GM23338 (cell line): ENCODE measurements at places on chromosomes 4 and X. TPM values are rescaled to one million over a fixed set of nuclear protein-coding genes. Genes with fewer than 3 reads are reported as not detected.

GRCh38 chr4:47646372-47646771 is 161.3 kb downstream of the ATP10D start:
- H3K27ac ChIP-seq: no peak overlapping the region
- no peaks in the 10 kb centered on the region for H3K36me3 ChIP-seq
- no peaks in the 10 kb centered on the region for H3K27me3 ChIP-seq
- no peak for DNase-seq

GRCh38 chrX:130770615-130771014 is 132.4 kb downstream of the ENOX2 start:
- no peak overlapping the region for H3K4me3 ChIP-seq
- H3K4me1 ChIP-seq: no peaks in the 10 kb centered on the region; the same call in 1 of the 2 replicates
- H3K36me3 ChIP-seq: no peaks in the 10 kb centered on the region
- no peak overlapping the region for H3K27ac ChIP-seq

DNA sequence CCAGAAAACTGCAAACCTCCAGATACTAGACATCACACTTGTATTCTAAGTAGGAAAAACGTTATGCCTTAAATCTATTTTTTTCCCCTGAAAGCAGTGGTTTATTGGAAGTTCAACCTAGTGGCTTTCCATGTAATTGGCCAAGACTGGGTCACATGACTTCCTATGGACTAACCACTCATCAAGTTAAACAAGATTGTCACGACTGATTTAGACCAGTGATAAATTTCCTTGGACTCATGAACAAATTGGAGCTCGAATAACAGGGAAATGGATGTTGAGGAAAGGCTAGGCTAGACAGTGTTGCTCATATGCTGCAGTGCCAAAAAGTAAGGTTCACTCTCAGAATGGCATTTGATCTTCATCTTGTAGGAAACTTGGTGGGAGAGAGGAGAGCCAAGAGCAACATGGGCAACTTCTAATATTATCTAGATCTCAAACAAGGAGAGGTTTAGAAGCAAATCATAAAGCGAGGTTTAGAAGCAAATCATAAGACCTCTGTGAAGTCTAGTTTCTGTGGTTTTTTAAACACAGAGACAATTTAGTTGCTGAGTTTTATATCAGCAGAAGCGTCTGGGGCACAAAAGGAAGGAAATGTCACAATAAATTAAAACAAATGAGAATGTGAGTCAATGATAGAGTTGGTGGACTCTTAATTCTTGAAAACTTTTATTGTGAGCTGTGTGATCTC is 165.6 kb upstream of the BOD1L1 start:
- no peak for DNase-seq
- no peaks in the 10 kb centered on the region for H3K4me1 ChIP-seq
- H3K4me3 ChIP-seq: no peak overlapping the region
- no peaks in the 10 kb centered on the region for H3K27me3 ChIP-seq
- H3K36me3 ChIP-seq: no peaks in the 10 kb centered on the region

- H3K36me3 ChIP-seq: no peaks in the 10 kb centered on the region
- H3K27me3 ChIP-seq: no peaks in the 10 kb centered on the region
Measured at GRCh38 chr4:10045481-10045880, 24.2 kb upstream of the SLC2A9 start.

GRCh38 chr4:21290562-21290961 is 590.3 kb downstream of the PACRGL start:
- H3K27me3 ChIP-seq: no peaks in the 10 kb centered on the region
- H3K27ac ChIP-seq: no peak overlapping the region
- no peak overlapping the region for H3K4me3 ChIP-seq
- H3K4me1 ChIP-seq: no peaks in the 10 kb centered on the region
- H3K36me3 ChIP-seq: no peaks in the 10 kb centered on the region

- H3K36me3 ChIP-seq: no peaks in the 10 kb centered on the region
- no peak overlapping the region for H3K27ac ChIP-seq
- no peak for DNase-seq
- H3K4me1 ChIP-seq: no peaks in the 10 kb centered on the region
- no peaks in the 10 kb centered on the region for H3K27me3 ChIP-seq
Measured at GRCh38 chr4:27023366-27023765, 162.7 kb downstream of the STIM2 start.

DNA sequence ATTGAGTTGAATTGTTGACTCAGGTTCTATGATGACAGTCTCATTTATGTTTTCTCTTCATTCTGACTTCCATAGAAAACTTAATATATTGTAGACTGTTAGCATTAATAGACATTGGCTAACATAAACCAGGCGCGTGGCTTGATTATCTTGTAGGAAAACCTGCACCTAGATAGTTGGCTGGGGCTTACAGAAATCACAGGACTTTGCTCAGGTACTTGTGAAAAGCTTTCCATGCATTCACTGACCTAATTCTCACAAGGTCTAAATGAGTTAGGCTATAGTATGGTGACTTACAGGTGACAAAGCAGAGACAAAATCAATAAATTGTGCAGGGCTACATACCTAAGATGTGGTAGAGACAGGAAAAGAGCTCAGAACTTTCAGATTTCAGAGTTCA is 212.8 kb downstream of the GPAT3 start:
- H3K27me3 ChIP-seq: no peaks in the 10 kb centered on the region
- H3K4me3 ChIP-seq: no peak overlapping the region
- no peaks in the 10 kb centered on the region for H3K4me1 ChIP-seq
- H3K36me3 ChIP-seq: no peaks in the 10 kb centered on the region
- no peak overlapping the region for H3K27ac ChIP-seq

- H3K4me3 ChIP-seq: no peak overlapping the region
- no peaks in the 10 kb centered on the region for H3K4me1 ChIP-seq
- H3K27me3 ChIP-seq: no peaks in the 10 kb centered on the region
- no peaks in the 10 kb centered on the region for H3K36me3 ChIP-seq
Measured at GRCh38 chrX:102959471-102959870, 22.4 kb downstream of the RAB40AL start.

- no peak overlapping the region for H3K27ac ChIP-seq
- no peaks in the 10 kb centered on the region for H3K4me1 ChIP-seq
- no peaks in the 10 kb centered on the region for H3K36me3 ChIP-seq
- DNase-seq: peak; percentile 9
- no peak overlapping the region for H3K4me3 ChIP-seq
Measured at GRCh38 chr4:33255094-33255493, 2534.9 kb downstream of the PCDH7 start.

- no peaks in the 10 kb centered on the region; the same call in 1 of the 2 replicates for H3K36me3 ChIP-seq
- no peak overlapping the region for H3K27ac ChIP-seq
- no peak for DNase-seq
- no peaks in the 10 kb centered on the region for H3K27me3 ChIP-seq
- no peak overlapping the region for H3K4me3 ChIP-seq
Measured at GRCh38 chr4:158112611-158113010, 60.2 kb downstream of the GASK1B start.

- no peak overlapping the region for H3K4me3 ChIP-seq
- no peaks in the 10 kb centered on the region for H3K4me1 ChIP-seq
- DNase-seq: no peak
- H3K27me3 ChIP-seq: no peaks in the 10 kb centered on the region
- H3K27ac ChIP-seq: no peak overlapping the region
Measured at GRCh38 chr4:79121223-79121622, 182.0 kb upstream of the PAQR3 start.

GRCh38 chr4:151561551-151562256 is 152.7 kb downstream of the FHIP1A start:
- no peaks in the 10 kb centered on the region for H3K27me3 ChIP-seq
- no peak for DNase-seq
- no peak overlapping the region for H3K27ac ChIP-seq
- no peak overlapping the region for H3K4me3 ChIP-seq

DNA sequence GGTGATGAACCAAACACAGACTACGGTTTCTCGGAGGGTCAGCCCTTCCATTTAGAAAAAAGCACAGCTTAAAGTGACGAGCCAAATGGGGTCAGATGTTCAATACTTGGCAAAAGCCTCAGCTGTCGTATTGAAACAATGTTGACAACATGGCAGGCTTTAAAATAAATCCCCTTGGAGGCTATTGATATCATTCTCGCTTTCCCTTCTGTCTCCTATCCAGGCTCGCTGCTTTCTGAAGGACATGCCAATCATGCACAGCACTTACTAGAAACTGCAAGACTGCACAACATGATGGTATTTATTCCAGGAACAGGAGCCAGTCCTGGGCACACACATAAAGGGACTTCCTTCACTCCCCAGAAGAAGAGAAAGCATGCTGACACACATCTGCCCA is 137.9 kb downstream of the SLC7A11 start:
- no peaks in the 10 kb centered on the region for H3K27me3 ChIP-seq
- peaks cover 13% of the 10 kb centered on the region for H3K4me1 ChIP-seq
- H3K4me3 ChIP-seq: no peak overlapping the region
- DNase-seq: no peak
- no peaks in the 10 kb centered on the region for H3K36me3 ChIP-seq

DNA sequence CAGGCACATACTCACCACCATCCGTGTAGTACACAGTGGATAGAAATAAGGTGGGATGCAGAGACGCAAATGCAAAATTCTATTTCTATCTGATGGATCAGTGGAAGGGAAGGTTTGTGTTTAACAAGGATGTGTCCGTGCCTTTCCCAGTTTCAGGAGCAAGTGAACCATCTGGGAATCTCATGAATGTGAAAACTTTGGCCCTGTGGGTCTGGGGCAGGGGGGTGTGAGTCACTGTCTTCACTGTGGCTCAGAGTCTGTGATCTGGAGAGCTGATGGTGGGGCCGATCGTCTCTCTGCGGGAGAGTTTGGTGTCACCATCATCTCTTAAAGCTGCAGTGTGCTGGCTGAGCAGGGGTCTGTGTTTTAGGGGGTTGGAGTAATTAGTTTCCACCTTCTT is 179.3 kb upstream of the STS start:
- H3K27me3 ChIP-seq: no peaks in the 10 kb centered on the region
- H3K4me1 ChIP-seq: no peaks in the 10 kb centered on the region
- no peak for DNase-seq
- H3K27ac ChIP-seq: no peak overlapping the region

- H3K4me1 ChIP-seq: peaks cover 75% of the 10 kb centered on the region
- H3K27me3 ChIP-seq: no peaks in the 10 kb centered on the region
- DNase-seq: no peak
- H3K4me3 ChIP-seq: no peak overlapping the region
- no peaks in the 10 kb centered on the region for H3K36me3 ChIP-seq
Measured at GRCh38 chr4:184451726-184452125, 22.6 kb downstream of the IRF2 start.

GRCh38 chr4:168743131-168743530 is 246.3 kb downstream of the PALLD start:
- no peaks in the 10 kb centered on the region; the same call in 1 of the 2 replicates for H3K4me1 ChIP-seq
- H3K27me3 ChIP-seq: no peaks in the 10 kb centered on the region

DNA sequence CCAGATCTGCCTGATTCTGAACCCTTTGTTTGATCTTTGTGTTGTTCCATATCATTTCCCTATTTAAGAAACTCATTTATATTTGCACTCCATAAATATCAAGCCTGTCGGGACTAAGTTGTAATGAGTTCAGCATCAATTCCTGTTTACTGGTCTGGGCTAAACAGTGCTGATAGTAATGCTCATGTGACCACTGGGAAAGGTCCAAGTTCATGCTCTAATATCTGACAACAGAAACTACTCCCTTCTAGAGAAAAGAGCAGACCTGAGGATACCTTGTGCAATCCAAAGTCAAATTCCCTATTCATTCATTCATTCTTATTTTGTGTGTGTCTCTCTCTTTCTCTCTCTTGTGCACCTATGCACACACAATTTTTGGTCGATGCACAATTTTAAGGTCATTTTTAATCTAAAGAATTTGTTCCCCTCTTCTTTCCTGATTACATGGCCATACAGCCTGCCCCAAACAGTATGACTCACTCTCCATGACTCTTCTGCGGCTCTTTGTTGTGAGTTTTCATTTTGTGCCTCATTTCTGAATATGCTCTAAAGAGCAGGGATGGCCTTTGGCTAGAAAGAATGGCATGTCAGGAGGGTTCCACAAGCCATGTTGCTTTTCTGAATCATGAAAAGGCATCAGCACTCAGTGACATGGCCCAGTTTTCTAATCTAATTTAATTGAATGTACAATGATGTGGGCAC is 664.3 kb downstream of the RPA4 start:
- H3K4me3 ChIP-seq: no peak overlapping the region
- H3K27ac ChIP-seq: no peak overlapping the region
- no peaks in the 10 kb centered on the region for H3K27me3 ChIP-seq
- DNase-seq: no peak
- H3K4me1 ChIP-seq: no peaks in the 10 kb centered on the region
- no peaks in the 10 kb centered on the region for H3K36me3 ChIP-seq

DNA sequence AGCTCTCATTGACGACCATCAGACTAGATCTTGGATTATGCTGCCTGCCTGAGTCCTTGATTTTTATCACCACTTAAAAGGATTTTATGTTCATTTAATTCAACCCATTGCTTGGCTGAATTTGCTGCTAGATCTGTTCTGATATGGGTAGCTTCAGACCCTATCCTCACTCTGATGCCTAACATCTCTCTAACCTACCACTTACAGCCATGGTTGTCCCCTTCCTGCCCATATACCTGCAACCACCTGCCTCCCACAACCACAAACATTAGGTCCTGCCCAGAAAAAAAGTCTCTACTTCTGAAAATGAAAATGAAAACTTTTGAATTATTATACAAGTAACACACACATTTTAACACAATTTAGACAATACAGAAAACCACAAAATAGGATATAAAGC is 310.8 kb downstream of the HNRNPD start:
- no peaks in the 10 kb centered on the region for H3K36me3 ChIP-seq
- no peak overlapping the region for H3K4me3 ChIP-seq
- no peaks in the 10 kb centered on the region for H3K27me3 ChIP-seq
- no peak for DNase-seq
- H3K27ac ChIP-seq: no peak overlapping the region
- H3K4me1 ChIP-seq: no peaks in the 10 kb centered on the region

DNA sequence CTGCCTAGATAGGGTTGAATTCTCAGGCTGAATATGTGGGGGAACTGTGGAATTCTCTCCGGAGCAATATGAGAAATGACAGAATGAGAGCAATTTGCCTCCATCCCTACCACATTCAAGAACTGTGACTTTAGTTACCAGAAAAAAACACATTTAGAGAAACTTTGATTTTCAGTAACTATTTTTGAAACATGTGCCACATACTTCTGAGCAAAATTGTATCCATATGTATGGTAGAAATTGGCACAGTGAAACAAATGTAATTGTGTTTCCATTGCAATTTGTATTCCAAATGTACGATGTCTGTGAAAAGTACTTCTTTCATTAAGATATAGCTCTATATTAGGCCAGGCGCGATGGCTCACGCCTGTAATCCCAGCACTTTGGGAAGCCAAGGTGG is 5.5 kb upstream of the KLHL8 start:
- no peak overlapping the region for H3K4me3 ChIP-seq
- H3K36me3 ChIP-seq: no peaks in the 10 kb centered on the region
- no peak overlapping the region for H3K27ac ChIP-seq
- no peaks in the 10 kb centered on the region for H3K4me1 ChIP-seq
- DNase-seq: no peak

Gene ZBED1
- total RNA-seq: 43.8 and 45.0 TPM in 2 replicates

Gene C1QTNF7
- not detected in 2 replicates for total RNA-seq

Gene TREX2
- 1.7 and 4.6 TPM in 2 replicates for total RNA-seq

Gene FREM3
- 0.07 and 0.08 TPM in 2 replicates for total RNA-seq

Gene RTL9
- 0.19 and 0.31 TPM in 2 replicates for total RNA-seq

Gene SLC25A31
- total RNA-seq: not detected in 2 replicates

Gene ZNF141
- total RNA-seq: 54.6 and 58.1 TPM in 2 replicates

Gene USP17L13
- total RNA-seq: not detected in 2 replicates

Gene CXorf58
- total RNA-seq: 0.56 TPM in 1 of 2 replicates, not detected in the other

Gene PNCK
- 5.4 and 11.9 TPM in 2 replicates for total RNA-seq

Gene GAB3
- 0.50 and 1.8 TPM in 2 replicates for total RNA-seq

Gene HTN1
- not detected in 2 replicates for total RNA-seq
